ENCODE measurements at places on chromosomes 7 and 10. TPM values are rescaled to one million over a fixed set of nuclear protein-coding genes. Genes with fewer than 3 reads are reported as not detected.

The TBL2 gene
- total RNA-seq, result 45.9 TPM

DNA sequence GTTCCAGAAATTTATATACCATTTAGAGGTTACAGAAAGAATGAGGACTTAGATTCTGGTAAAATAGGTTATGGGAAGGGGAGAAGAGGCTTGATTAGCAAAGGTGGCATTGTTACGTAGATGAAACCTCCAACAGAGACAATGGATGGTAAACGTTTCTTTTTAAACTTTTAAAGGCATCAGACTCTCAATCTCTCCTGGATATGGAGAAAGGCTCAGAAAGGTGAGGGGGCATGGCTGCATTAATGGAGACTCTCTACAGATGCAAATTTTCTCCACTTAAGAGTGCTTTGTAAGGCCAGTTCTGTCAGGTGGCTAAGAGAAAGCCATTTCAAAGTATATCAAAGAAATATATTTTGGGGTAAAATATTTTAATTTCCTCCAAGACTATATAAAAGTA is 240.9 kb upstream of the PTER start:
- no peak for DNase-seq

The LGI1 gene
- total RNA-seq, result not detected

- no peak for DNase-seq
These were observed 688.5 kb upstream of the SEMA3D start for GRCh38 chr7:85875398-85875797.

GRCh38 chr7:82156893-82157292 is 286.7 kb downstream of the CACNA2D1 start:
- no peak for DNase-seq

DNA sequence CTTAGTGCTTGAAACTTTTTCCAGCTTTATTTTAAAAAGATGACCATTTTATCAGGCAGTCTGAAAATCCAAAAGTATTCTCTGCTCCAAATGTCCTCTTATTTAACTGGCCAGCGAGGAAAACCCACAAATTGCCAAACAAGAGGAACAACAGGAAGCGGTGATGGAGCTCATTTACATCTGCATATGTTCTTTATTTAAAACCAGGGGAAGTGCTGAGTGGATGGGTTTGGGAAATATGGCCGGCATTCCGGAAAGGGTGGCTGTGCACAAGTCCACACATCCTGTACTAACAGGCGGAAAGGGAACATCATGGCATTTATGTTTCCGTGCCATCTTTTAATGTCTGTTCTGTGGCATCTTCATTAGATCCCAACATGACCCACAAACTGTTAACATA is 974.5 kb downstream of the LRMDA start:
- no peak for DNase-seq

- DNase-seq, result no peak
These were observed 38.5 kb upstream of the AGMO start for GRCh38 chr7:15600298-15600697.
